Kidney tubule cell (primary cell): ENCODE measurements at places on chromosomes 12 and 14.

DNA sequence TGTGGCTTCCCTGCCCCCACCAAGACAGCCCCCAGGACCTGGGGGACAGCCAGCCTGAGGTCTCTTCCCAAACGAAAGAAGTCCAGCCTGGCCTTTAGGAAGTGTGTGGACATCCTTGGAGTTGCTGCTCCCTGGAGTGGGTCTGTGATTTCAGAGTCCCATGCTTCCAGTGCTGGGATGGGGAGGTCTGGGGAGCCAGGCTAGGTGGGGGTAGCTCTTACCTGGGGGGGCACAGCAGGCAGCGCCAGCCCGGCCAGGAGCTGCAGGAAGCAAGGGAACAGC lies 509 bp downstream of the PGF start:
- DNase-seq = no peak

DNA sequence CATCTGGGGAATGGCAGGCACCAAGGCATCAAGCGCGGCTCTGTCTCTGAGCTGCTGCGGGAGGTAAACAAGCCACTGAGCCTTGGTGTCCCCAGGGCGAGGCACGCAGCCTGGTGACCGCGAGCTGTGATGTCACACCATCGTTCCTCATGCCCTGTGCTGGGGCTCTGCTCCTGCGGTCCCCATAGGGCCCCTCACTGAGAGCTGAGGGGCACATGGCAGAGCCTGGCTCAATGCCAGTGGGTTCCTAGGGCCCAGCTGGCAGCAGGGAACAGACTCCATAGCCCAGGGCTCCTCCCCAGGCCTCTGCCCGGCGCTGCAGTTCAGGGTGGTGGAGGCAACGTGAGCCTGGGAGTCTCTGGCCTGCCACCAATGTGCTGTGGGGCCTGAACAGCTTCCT lies 22.6 kb downstream of the CHGA start:
- no peak for DNase-seq

- DNase-seq = no peak
Measured at GRCh38 chr12:122856999-122857671, 21.9 kb downstream of the HIP1R start.

- DNase-seq = no peak
Measured at GRCh38 chr12:86376052-86376451, 119.9 kb upstream of the MGAT4C start.

DNA sequence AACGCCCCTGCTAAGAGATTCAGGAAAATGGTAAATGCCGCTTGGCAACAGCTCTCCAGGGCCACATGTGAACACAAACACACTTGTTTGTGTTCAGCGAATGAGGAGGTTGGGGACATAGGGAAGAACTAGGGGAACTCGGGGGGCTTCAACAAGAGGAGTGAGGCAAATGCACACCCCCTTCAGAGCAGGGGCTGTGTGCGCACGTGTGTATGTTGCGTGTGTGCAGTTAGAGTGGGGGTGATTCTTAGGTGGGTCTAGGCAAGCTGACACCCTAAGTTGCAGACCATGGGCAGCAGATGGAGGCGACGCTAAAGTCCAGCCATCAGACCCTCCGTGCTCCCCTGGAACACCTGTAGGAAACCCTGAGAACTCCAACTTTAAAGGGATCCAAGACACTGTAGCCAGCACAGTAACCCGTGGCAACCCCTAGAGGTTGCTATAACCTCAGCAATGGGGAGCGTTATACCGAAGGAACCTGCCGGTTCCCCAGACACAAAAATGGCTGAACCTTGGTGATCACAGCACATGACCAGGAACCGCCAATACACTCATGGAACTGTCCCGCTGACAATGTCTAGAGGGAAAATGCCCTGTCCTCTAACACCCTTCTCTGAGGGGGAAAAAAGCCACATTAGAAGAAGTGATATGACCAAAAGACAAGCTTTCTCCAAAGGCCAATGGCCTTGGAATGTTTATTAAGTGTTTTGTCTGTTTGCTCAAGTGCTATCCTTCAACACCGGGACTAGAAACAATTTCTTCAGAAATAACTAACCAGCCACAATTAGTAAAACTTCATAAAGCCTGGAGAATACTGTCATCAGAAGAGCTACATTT lies 86.5 kb upstream of the CEP83 start:
- peak; percentile 78 for DNase-seq

DNA sequence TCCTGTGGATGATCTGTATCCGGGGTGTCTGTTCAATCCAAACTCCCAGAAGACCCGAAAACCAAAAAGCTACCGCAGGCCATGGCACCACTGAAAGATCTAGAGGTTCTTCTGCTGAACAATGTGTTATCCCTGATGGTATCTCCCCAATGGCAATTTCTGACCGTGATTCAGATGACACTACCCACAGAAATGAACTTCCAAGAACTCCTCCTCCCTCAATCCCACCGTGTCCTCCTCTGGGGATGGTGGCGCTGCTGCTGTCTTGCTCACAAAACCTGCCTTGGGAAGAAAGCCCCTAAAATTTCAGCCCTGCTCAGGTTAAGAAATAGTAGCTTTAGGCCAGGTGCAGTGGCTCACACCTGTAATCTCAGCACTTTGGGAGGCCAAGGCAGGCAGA lies 7.8 kb downstream of the CRACR2A start:
- no peak for DNase-seq

- no peak for DNase-seq
Measured at GRCh38 chr12:80766210-80766609, 49.5 kb downstream of the MYF5 start.

- DNase-seq = no peak
Measured at GRCh38 chr12:32344047-32344446, 55.3 kb upstream of the FGD4 start.

GRCh38 chr12:108143144-108143543 lies 14.1 kb downstream of the WSCD2 start:
- DNase-seq = no peak

GRCh38 chr12:14802721-14803010 lies 612 bp downstream of the WBP11 start:
- no peak for DNase-seq

DNA sequence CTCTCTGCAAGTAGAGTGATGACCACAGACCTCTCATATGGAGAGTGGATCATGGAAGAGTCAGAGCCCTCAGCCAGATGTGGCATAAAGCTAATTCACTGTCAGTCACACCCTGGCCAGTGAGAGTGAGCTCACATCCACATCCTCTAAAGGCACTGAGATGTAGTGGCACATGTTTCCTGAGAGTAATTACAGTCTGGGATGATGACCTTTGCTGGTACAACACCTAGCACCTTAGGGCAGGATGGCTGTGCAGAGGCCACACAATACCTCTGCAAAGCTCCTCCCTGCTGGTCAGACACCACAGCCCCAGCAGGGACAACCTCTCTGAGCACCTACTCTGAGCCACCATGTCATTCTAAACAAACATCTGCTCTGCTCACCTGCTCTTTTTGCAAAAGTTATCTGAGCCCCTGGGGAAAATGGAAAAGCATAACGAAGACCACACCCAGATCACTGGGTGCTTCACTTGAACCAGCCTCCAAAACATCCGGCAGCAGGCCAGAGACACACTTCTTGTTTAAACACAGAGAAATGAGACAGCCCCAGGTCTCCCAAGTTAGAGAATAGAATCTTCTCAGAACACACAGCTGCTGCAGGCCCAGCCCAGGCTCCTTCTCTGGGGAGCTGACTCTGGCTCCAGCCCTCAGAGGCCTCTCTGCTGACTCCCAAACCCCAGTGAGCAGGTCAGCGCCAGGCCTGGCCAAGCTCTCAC lies 30.3 kb downstream of the PITPNM2 start:
- DNase-seq = no peak

GRCh38 chr12:87280356-87280755 lies 748.8 kb downstream of the C12orf50 start:
- DNase-seq = no peak

- no peak for DNase-seq
Measured at GRCh38 chr12:38373784-38374183, 57.2 kb downstream of the ALG10B start.

GRCh38 chr14:41034969-41035368 lies 571.7 kb upstream of the LRFN5 start:
- no peak for DNase-seq

DNA sequence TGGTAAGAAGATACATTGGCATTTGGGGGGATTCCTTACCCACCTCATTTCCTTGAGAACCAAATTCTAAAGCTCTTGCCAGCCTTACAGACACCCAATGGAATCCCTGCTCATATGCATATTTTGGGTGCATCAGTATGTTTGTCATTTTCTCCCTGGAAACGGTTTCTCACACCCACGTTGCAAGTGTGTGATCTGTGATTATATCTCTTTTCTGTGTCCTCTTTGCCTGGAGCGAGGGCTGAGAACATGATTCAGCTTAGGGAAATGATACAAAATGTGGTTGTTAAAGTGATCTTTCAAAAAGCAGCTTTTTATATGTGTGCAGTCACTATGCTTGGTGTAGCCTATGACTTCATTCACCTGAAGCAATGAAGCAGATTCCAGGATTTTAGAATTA lies 52.0 kb downstream of the KCNMB4 start:
- DNase-seq = no peak

DNA sequence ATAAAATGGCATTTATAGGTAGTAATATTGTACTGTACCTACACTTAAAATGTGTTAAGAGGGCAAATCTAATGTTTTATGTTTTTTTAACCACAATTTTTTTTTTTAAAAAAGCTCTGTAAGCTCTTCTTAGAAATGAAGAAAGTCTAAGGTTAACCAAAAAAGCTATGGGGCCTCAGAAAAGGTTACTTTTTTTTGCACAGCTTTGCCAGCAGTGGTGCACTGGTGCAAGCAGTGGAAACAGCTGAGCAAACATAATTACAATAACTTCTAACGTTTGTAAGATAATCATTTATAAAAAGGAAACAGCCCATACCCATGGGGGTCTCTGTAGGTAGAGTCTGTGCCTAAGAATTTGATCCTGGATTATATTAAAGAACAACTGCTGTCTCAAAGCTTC lies 85.1 kb upstream of the NID2 start:
- DNase-seq = no peak

DNA sequence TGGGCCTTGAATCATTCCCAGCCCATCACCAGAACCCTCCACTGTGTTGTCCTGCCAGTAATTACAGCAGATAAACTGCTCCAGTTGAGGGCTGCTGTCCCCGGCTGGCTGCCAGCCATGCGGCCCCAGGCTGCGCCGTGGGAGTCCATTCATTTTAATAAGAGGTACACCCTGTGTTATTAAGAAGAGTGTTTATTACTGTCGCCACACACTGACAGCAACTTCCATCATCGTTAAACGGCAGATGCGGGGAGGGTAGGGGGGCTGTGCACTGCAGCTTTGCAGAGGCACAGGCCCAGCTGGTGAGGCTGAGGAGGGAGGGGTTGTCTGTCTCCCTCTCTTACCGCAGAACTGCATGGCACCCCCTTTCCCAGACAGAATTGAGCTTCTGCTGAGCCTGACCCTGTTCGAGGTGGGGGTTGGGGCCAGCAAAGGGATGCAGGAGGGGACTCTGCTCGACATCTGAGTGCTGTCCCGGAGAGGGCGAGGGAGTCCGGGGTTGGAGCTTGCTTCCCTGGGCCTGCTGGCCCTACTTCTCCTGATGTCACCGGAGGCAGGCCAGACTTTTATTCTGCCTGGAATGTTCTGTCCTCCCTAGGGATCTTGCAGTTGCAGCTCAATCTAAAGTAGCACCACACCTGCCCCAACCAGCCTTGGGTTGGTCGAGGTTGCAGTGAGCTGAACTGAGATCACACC lies 33.8 kb upstream of the GPATCH2L start:
- DNase-seq = no peak

- no peak for DNase-seq
Measured at GRCh38 chr14:82689948-82690347, 1156.3 kb upstream of the SEL1L start.

GRCh38 chr12:124489220-124489619 lies 78.2 kb downstream of the NCOR2 start:
- no peak for DNase-seq

GRCh38 chr14:56170877-56171422 lies 52.7 kb downstream of the PELI2 start:
- peak; percentile 10 for DNase-seq

GRCh38 chr12:113467502-113468364 lies 3.9 kb downstream of the LHX5 start:
- peak; percentile 21 for DNase-seq

GRCh38 chr14:21049271-21049673 lies 7.1 kb downstream of the RNASE7 start:
- no peak for DNase-seq

- peak; percentile 6 for DNase-seq
Measured at GRCh38 chr12:10501030-10501429, 4.7 kb upstream of the EIF2S3B start.

- DNase-seq = no peak
Measured at GRCh38 chr12:91327889-91328288, 145.3 kb upstream of the DCN start.

DNA sequence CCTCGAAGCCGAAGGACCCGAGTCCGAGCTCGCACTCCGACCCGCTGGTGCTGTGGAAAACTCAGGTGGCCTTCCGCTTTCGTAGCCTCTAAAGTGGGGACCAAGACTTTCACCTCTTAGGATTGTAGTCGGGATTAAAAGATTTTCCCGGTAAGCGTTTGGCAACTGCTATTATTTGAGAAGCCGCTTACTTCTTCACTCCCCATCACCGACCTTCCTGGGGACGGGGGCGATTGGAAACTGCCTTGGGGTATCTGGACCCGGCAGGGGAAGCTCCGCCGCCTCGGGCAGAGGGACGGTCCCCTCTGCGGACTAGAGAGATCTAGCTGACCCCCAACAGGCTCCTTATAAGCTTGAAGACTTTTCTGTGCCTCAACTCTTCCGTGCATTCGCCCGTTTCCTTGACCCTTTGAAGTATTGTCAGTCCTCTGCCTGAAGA lies 659 bp downstream of the TRAFD1 start:
- DNase-seq = no peak

GRCh38 chr14:106694638-106695393 lies 1168.4 kb downstream of the TMEM121 start:
- peak; percentile 28 for DNase-seq
